ENCODE measurements at places on chromosomes 7 and 10.

GRCh38 chr7:68440866-68441265 is 1157.4 kb upstream of the AUTS2 start:
- no peak for DNase-seq

GRCh38 chr10:50316695-50317648 is 65.7 kb upstream of the ASAH2 start:
- no peak for DNase-seq

- DNase-seq = no peak
These were observed 151.1 kb upstream of the CACNA2D1 start for GRCh38 chr7:82594665-82595064.

GRCh38 chr7:87151002-87151728 is 1.1 kb upstream of the DMTF1 start:
- DNase-seq = no peak

GRCh38 chr7:26511866-26512265 is 220.2 kb downstream of the SNX10 start:
- no peak for DNase-seq

- DNase-seq = no peak
These were observed 3.5 kb upstream of the HKDC1 start for GRCh38 chr10:69216577-69217118.

DNA sequence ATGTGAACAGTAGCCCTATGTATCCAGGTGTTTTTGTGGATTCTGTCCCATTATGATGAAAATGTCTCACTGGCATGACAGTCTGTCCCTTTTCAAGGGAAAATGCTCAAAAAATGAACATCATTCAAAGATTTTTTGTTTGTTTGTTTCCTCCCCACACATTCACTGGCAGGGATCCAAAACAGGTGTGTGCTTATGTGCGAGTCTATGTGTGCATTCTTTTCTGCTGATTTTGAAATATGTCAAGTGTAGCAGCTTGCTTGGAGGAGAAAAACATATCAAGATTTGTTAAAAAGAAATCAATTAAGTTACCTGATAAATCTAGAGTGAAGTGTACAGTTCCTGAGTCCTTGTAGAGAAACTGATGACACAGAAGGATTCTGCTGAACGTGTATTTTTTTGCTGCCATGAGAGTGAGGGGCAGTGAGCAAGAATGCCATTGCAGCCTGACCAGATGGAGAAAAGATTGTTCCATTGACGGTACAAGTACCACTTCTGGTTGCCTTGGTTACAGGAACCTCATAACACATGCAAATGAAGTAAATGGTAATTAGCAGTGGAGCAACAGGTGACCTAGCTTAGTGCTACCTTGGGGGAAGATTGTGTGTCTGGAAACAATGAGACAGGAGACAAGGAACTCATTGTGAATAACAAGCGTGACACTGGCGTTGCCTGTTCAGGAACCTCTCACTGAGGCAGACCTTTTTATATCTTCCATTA is 277.4 kb upstream of the PHYHIPL start:
- DNase-seq = no peak

DNA sequence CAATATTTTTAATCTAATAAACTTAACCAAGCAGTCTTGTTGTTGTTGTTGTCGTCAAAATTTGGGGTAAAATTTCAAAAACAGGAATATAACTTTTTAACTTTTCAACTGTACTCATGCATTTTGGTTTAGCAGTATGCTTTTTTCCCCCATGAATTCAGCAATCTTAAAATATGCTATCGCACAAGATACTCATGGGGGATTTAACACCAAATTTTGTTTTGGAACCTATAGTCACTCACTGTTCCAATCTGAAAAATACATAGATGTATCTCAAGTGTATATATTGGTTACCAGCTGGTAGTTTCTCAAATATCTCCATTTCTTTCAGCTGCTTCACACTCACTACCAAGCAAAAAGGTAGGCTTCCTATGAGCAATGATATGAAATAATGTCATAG is 91.4 kb upstream of the PIK3CG start:
- DNase-seq = no peak

DNA sequence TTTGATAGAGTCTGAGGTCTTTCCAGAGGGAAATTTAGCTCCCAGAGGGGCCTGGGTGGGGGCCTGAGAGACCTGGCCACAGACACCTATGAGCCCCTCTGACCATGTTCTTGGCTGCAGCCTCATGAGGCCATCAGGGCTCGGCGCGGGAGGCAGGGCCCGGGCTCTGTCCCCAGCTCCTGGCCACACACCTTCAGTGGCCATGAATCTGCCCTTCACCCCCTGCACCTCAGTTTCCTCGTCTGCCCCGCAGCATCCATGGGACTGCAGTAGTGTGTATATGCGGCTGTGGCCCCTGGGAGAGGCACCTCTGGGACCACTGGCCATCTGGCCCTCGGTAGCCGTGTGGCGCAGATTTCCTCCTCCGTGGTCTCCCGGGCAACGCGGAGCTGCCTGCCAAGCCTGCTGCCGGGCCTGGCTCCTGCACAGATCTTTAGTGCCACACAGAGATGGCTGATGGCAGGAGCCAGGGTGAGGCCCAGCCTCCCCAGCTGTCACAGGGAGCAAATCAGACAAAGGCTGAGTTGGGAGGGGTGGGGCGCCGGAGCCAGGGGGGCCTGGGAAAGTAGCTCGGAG is 23.6 kb upstream of the ADCYAP1R1 start:
- DNase-seq = no peak

DNA sequence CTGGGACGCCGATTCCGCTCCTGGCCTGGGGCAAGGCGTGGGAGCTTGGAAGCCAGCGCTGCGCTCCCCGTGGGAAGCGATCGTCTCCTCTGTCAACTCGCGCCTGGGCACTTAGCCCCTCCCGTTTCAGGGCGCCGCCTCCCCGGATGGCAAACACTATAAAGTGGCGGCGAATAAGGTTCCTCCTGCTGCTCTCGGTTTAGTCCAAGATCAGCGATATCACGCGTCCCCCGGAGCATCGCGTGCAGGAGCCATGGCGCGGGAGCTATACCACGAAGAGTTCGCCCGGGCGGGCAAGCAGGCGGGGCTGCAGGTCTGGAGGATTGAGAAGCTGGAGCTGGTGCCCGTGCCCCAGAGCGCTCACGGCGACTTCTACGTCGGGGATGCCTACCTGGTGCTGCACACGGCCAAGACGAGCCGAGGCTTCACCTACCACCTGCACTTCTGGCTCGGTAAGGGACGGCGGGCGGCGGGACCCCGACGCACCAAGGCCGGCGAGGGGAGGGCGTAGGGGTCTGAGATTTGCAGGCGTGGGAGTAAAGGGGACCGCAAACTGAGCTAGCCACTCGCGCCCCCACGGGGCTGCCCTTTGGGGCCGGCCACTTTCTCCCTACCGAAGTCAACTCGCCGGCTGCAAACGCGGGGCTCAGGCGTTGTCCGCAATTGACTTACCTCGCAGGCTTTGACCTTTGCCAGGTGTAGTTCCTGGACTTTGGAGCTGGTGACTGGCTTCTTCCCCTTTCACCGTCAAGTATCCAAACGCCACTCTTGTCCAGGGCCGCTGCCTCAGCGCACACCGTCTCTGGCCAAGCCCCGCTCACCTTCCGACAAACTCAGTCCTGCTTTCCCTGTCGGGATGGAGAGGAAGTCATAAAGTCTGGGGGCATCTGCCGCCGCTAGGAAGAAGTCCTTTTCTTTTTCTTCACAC is at the start of gene SCIN:
SCIN (plus strand) TSS at position 187 of the 928 bp plus-strand sequence; CDS start at position 254, 67 bp downstream.
- peak; percentile 6 for DNase-seq

- DNase-seq = no peak
These were observed 28.6 kb downstream of the SEC61A2 start for GRCh38 chr10:12158111-12158510.

- no peak for DNase-seq
These were observed 533.8 kb upstream of the LRRN3 start for GRCh38 chr7:110557136-110557535.

DNA sequence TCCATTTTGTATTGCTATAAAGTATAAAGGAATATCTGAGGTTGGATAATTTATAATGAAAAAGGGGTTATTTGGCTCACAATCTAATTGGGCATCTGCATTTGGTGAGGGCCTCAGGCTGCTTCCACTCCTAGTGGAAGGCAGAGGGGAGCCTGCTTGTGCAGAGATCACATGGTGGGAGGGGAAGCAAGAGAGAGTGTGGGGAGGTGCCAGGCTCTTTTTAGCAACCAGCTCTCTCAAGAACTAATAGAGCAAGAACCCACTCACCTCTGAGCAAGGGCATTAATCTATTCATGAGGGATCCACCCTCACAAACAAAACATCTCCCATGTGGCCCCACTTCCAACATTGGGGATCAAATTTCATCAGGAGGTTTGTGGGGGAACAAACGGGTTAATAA is 64.6 kb downstream of the OGDH start:
- DNase-seq = no peak

DNA sequence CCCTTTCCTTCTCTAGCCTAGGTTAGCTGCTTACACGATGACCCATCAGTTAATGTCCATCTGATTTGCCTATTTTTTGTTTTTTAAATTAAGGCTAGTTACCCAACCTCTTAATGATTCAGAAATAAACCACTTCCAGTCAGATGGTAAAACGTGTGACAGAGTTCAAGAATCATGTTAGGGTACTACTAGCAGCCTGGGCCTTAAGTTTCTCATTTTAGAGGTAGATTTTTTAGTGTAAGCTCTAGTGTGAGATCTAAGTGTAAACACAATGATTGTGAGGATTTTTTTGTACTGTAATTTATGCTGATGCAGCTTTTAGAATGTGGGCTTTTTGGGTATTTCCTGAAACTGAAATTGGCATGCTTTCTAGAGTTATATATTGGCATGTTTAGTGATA is 130.0 kb downstream of the CDK14 start:
- DNase-seq = no peak

- no peak for DNase-seq
These were observed 255.6 kb upstream of the ZNF32 start for GRCh38 chr10:43904301-43904700.

DNA sequence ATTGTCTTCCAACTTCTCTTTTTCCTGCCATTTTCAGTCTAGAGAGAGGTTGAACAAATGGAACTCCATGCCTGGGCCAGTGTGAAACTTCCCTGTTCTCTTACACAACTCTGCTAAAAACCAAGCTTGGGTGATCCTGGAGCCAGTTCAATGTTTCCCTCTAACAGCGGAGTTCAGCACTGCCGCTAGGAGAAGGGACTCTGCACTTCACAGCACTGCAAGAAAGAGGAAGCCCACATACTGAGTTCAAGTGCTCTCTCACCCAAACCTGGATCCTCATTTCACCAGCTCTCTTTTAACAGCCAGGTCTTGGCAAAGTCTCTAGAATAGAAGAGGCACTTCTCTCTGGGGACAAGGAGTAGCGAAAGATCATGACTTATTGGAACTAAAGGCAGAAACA is 18.8 kb downstream of the FOXI2 start:
- DNase-seq = no peak

DNA sequence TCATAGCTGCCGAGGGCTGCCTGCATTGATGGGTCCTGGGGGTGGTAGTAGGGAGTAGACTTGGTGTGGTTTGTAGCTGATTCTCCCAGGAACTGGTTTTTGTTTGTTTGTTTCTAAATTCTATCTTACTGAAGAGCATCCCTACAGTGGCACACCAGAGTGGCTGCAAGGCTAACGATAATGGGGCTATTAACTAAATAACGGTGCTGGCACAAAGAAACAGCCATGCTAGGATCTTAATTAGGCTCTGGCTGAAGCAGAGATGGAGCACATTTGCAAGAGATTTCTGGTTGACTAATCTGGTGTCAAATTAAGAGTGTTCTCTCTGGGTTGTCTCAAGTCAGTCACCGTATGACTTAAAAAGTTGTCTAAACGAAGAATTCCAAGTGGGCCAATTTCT is 590.0 kb downstream of the NRG3 start:
- no peak for DNase-seq

- DNase-seq = no peak
These were observed 409.2 kb upstream of the ZMIZ1 start for GRCh38 chr10:78659598-78659967.

- DNase-seq = no peak
These were observed 187.2 kb upstream of the CSTF2T start for GRCh38 chr10:51886438-51887068.

DNA sequence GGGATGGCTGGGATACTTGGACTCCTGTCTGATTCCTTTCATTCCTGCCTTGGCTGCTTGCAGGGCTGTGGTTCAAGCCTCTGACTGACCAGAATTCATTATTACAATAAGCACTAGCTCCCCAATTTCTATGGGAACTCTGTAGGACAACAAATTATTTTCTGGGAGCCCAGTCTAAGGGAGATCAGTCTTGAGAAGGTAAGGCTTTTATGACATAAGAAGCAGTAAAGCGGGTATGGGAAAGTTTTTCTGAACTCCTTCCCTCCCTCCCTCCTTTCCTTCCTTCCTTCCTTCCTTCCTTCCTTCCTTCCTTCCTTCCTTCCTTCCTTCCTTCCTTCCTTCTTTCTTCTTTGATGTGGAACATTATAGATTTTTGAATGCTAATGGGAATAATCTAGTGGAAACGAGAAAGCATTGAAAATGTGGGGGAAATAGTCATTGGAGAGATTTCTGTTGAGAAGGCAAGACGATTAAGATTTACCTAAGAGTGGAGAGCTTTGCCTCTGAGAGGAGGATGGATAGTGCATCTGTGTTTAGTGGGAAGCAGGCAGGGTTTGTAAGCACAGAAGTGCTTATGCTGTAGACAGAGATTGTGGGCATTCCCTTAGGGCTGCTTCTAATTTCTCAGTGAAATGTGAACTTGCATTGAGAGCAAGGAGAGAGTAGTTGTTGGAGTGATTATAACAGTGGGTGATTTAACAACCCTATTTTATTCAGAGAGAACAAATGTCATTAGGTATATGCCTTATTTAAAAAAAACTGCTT is 201.5 kb downstream of the DNAJB9 start:
- DNase-seq = no peak

DNA sequence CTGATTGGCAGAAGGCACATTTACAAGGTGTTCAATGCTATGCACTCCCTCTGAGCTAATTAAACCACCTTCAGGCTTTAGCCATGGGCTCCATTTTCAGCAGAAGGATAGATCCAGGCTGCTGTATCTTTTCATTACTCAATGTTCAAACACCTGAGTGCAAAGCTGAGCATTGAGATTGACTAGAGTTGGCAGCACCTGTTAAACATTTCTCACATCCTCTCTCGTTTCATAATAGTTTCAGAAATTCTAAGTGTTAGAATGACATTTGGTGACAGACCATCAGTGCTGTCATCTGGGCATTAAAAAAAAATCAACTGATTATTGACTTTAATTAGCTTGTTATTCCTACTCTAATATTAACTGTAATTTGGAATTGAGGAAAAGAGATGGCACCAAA is 187.1 kb upstream of the SEMA3E start:
- no peak for DNase-seq

- DNase-seq = no peak
These were observed 323.7 kb upstream of the ANKRD30A start for GRCh38 chr10:36801660-36802059.
